ENCODE measurements at places on chromosomes 5 and 9.

- DNase-seq = no peak
Measured at GRCh38 chr5:88670461-88670860, 212.5 kb downstream of the MEF2C start.

DNA sequence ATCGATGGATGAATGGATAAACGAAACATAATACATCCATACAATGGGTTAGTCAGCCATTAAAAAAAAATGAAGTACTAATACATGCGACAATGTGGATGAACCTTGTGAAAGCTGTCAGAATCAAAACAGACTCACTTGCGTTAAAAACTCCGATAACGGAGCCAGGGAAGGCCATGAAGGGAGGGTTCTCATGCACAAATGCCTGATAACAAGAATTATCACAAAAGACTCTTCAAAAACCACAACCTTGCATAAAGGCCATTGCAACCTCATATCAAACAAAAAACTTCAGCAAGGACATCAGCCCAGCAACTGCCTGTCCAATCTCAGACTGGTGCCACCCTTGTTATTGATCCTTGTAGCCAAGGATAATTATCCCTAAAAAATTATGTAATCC, 13.7 kb downstream of the ERMP1 start:
- DNase-seq = no peak

- no peak for DNase-seq
Measured at GRCh38 chr5:113804943-113805342, 291.4 kb downstream of the YTHDC2 start.

DNA sequence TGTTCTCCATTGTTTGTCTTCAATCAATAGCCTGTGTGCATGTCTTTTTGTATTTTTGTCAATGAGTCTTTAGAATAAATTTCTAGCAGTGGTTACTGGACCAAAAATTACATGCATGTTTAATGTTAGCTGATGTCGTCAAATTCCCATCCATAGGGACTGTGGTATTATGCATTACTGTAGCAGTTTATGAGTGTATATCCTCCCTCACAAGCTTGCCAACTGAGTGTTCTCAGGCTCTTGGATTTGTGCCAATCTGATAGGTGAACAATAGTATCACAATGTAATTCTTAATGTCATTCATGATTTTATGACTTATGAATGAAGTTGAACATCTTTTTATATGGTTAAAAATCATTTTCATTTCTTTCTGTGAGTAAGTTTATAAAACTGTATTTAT, 13.0 kb downstream of the SNX24 start:
- DNase-seq = no peak

- no peak for DNase-seq
Measured at GRCh38 chr9:4780651-4781050, 12.1 kb upstream of the RCL1 start.

DNA sequence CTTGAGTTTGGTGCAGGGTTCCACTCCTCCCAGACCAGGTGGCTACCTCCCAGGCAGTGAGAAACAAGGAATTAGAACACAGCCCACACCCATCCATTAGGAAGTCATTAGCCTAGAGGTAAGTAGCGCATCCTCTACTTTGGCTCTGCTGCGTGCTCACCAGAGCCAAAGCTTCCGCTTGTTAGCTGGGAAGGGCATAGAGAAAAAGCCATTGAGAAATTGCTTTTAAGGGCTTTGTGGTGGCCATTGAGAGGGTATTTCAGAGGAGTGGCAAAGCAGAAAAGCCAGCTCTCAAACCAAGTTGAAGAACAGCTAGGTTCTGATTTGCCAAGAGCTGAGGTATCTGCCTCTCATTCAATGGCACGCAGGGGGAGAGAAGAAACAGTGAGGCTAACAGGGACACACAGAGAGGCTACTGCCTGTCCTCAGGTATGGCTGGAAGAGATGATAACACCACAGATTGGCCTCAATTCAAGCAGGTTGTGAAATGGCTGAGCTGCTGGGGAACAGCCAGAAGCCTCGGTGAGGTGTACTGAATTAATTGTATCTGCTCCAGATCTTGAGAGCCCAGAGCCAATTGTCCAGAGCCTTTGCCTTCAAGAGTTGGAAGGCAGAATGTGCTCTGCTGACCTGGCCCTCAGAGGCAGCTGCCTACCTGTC, 119.4 kb downstream of the NTRK2 start:
- no peak for DNase-seq

Data from stimulated activated CD8-positive, alpha-beta memory T cell treated with anti-CD3 and anti-CD28 coated beads, Interleukin-7, amount 100 ng/mL, for 4 hours (primary cell).